ENCODE measurements at places on chromosomes 1 and 21.

GRCh38 chr1:79215311-79215710, 208.8 kb upstream of the ADGRL4 start:
- DNase-seq, result no peak

DNA sequence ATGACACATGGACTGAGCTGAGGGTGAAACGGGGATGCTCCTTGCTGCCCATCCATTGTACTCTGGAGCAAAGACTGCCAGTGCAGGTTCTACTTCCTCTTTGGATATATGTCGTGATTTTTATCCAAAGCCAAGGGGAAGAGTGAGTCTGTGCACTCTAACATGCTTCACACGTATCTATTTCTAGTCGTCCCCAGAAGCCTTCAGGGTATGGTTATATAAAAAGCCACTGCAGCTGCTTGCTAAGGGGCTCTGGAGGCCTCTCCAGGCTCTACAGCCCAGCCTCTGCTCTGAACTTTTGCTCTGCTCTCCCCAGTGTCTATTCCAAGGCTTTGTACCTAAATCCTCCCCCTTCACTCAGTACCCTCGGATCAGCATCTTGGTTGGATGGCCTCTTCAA, 20.1 kb downstream of the PAFAH2 start:
- DNase-seq, result no peak

DNA sequence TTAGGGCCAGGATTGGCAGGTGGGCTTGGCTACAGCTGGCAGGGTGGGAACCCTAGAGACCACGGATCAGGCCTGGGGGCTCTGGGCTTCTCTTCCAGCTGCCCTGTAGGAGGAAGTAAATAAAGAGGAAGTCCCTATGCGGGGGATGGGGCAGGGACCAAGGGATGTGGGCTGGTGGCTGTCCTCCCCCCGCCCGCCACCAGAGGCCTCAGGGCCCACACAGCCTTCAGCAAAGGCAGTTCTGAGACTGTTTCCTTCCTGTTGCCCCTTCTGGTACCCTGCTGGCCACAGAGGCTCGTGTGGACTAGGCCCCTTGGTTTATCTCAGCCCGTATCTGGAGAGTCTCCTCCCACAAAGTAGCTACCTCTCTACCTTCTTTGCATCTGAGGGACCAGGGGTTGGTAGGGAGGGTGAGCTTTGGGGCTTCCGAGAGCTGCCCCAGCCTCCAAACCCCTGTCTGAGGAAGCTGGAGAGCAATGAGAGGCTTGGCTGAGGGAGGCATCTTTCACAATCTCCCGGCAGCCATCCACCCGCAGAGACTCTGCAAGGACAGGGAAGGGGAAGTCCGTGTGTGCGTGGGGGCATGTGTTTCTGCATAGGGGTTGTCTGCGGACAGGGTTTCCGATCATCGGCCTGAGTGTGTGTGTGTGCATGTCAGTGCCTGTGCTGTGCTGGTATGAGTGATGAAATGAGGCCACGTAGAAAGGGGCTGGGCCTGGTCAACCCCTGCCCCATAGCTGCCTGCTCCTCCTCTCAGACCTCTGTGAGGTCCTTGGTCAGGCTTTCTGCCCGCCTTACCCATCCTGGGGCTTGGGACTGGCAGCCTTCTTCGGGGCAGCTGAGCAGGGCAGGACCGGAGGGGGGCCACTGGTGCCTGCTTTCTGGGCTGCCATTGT, 12.5 kb downstream of the RPS6KA1 start:
- DNase-seq, result peak; percentile 23

DNA sequence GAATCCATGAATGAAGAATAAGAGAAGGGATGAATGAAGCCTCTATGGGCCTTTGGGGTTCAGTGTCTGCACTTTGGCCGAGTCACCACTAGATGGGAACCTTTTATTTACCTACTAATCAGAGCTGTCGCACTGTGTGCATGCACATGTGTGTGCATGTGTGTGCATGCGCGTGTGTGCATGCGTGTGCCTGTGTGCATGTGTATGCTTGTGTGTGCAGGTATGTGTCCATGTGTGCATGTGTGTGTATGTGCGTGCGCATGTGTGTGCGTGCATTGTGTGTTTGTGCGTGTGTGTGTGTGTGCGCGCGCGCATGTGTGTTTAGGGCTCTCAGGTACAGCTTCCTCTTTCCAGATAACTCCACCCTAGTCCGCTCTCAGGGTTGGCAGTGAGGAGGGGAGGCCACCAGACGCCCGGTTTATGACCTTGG, 20.4 kb upstream of the UBXN10 start:
- DNase-seq, result peak; percentile 4

DNA sequence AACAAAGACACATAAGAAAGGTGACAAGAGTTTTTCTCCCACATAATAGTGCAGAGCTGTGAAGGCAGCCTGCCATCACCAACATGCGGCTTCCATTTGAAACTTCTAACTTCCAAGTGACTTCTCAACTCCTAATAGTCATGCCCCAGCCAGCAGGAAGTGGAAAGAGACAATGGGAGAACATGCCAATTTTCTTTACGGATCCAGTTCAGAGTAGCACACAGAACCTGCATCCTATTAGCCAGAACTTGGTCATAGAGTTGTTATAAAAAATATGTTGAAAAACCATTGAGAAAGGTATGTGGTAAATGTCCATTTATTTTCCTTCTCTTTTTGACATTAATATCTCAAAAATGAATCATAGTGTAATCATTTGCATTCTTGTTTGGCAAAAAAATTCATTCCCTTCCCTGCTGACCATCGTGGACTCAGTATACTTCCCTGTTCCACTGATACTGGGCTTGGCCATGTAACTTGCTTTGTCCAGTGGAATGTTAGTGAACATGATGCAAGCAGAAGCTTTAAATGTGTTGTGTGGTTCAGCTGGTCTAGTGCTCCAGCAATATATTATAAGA, 197.4 kb downstream of the SEC16B start:
- peak; percentile 4 for DNase-seq

DNA sequence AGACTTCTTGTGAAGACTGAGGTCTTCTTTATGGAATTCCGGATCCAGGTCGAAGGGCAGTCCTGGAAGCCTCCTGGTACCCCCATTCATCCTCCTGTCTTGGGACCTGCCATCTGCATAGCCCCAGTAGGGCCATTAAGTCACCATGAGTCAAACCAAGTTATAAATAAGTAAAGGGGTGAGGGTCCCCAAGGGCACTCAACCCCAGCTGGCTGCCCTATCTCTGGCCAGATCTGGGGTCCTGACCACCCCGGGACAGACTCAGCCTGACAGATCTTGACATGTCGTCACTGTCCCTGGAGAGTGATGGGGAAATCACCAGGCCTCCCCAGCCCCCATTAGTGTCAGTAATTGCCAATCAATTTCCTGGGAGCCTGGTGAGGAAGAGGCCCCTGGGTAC, 108.7 kb downstream of the EPHB2 start:
- DNase-seq, result no peak

DNA sequence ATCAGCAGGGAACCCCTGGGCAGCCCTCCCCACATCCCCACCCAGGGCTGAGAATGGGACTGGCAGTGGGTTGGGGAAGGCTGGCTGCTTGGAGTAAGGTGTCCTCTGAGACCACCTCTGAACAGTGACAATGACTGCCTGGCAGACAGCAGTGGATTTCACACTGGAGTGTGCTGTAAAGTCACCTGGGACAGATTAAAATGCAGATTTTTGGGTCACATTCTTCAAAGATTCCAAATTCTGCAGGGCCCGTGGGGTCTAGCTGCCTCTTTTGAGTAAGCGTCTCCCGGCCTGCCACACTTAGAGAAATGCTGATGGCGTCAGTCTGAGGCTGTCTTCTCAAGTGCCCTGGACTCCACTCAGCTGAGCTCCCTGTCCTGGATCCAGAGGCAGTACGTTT, 164.5 kb downstream of the GRIK3 start:
- DNase-seq, result no peak

DNA sequence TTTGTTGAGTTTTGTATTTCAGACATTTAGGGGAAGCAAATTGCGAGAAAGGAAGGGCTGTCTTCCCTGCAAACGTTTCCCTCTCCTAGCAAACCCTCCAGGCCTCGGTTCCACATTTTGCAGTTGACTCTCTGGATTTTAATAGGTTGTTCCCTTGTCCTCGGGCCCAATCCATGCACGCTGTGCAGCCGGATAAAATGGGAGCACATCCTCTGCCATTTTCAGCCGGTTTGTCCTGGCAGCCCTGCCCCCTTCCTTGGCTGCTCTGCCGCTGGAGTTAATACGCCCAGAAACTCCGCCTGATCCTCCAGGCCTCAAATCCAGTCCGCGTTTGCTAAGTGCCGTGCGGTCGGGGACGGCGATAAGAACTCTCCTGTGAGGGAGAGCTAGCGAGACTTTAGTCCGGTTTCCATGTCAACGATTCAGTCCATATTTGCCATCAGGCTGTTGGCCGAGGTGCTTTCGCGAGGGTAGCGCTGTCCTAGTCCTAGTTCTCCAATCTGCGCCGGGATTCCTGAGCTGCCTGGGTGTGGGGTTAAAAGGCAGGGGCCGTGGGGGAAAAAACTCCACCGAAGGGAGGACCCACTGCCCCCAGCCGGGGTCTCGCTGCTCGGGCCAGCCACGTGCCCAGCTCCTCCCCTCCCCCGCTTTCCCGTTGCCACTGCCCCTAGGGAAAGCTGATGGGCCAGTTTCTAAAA, 2.9 kb upstream of the ARID1A start:
- DNase-seq, result peak; percentile 99

DNA sequence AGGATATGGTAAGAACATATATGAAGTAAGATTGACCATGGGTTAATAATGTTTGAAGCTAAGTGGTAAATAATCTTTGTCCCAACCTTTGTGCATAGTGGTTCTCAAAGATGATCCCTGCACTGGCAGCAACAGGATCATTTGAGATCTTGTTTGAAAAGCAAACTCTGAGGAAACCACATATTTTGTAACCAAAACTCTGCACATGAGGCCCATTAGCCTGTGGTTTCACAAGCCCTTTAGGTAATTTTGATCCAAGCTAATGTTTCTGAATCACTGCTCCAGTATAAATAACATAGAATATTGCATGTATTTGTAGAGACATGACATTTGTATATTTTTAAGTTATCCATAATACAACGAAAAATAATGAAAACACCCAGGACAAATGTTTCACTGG, 147.9 kb upstream of the RGS18 start:
- DNase-seq, result peak; percentile 73

GRCh38 chr21:19123053-19123452, 719.5 kb upstream of the TMPRSS15 start:
- no peak for DNase-seq

DNA sequence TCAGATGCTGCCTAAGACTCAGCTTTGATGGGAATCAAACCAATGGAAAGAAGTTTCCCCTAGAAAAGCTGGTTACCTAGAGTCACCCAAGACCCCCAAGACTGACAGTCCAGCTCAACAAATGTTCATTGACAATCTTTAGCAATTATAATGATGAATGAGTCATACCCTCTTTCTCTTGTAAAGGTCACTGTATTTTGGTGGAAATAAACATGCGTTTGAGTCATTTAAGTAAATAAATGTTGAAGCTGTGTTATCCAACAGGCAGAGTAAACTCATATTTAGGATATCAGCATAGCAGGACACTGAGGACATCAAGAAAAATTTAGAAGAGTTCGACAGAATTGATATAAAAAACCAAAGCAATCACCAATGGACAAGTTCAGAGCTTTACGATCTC, 295.9 kb downstream of the RGS7 start:
- DNase-seq, result peak; percentile 2

DNA sequence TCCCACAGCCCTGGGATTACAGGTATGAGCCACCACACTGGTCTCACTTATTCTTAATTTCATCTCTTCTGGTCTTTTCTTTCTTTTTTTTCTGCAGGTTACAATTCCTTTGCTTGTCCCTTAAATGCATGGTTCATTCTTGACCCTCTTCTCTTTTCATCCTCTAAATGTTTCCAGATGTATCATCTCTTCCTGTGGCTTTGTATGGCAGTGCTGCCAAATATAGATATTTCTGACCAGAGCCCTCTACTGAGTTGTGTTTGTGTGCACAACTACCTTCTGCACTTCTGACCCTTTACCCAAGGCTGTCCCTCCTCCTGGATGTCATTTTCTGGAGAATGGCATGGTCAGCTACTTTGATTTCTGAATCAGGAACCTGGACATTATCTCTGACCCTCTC, 32.5 kb downstream of the OLFML3 start:
- DNase-seq, result no peak

GRCh38 chr1:201149400-201149799, 4.9 kb downstream of the TMEM9 start:
- DNase-seq, result peak; percentile 44

GRCh38 chr1:28258628-28259251, 578 bp upstream of the SESN2 start:
- no peak for DNase-seq

GRCh38 chr1:103584537-103584936, 13.1 kb downstream of the AMY2B start:
- DNase-seq, result no peak

DNA sequence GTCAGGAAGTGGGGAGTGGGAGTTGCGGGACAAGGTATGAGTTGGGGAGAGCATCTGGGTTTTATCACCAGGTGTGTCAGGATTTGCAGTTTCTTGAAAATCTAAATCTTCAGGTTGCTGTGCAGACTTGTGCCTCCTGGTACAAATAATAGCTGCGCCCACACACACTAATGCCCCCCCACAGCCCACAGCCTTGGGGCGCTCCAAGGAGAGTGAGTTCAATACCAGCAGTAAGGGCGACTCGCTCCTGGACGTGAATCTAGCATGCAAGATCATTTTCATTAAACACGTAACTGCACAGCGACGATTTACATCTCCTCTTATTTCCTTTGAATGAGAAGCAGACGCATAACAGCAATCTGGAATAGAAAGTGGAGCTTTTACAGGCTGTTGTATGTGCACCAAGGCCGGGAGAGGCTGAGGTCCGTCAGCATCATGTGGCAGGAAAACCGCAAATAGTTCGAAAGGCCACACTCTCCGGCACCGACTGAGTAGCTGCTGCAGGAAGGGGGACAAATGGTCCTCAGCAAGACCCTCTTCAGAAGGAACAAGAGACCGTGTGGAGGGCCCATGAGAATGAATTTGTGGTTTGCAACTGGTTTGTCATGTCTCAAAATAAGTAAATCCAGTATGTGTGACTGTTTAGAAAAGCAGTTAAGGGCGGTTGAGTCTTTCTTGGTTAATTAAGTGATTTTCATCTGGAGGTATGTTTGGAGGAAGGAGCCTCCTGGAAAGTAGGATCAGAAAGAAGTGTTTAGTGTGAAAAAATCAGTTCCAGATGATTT, 439.5 kb downstream of the SMYD3 start:
- DNase-seq, result peak; percentile 46

- DNase-seq, result no peak
Measured at GRCh38 chr1:78141531-78142231, 95.9 kb downstream of the GIPC2 start.

GRCh38 chr1:177869586-177869985, 100.3 kb downstream of the SEC16B start:
- DNase-seq, result no peak

- no peak for DNase-seq
Measured at GRCh38 chr1:116426401-116426800, 53.4 kb downstream of the ATP1A1 start.

All from adipocyte (in vitro differentiated cells).